ENCODE measurements at places on chromosomes 3 and 15.

GRCh38 chr3:75737831-75738493 is 47.4 kb downstream of the ZNF717 start:
- DNase-seq, result no peak

GRCh38 chr3:100545371-100545770 is 53.0 kb downstream of the TMEM45A start:
- DNase-seq, result no peak

DNA sequence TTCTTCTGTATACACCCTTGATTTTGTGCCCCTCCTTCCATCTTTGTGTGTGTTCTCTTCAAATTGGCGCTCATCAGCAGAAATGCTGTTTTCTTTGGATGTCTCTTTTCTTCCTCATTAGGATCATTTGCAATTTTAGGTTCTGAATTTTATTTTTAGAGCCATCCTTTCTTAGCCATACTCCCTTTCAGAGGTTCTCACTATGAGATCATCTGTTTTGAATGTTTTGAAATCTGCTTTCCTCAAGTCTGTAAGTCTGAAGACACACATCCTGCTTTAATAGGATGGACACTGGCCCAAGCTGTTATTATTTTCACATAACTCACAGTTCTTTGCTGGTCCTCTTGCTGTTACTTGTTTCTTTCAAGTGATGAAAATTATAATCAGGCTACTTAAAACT is 124.8 kb downstream of the BDH1 start:
- no peak for DNase-seq

GRCh38 chr3:97952872-97953271 is 19.4 kb downstream of the RIOX2 start:
- DNase-seq, result no peak

GRCh38 chr3:176872771-176873209 is 324.5 kb downstream of the TBL1XR1 start:
- DNase-seq, result peak; percentile 41

- DNase-seq, result no peak
Observed at GRCh38 chr3:155233213-155233612, 60.3 kb downstream of the STRIT1 start.

DNA sequence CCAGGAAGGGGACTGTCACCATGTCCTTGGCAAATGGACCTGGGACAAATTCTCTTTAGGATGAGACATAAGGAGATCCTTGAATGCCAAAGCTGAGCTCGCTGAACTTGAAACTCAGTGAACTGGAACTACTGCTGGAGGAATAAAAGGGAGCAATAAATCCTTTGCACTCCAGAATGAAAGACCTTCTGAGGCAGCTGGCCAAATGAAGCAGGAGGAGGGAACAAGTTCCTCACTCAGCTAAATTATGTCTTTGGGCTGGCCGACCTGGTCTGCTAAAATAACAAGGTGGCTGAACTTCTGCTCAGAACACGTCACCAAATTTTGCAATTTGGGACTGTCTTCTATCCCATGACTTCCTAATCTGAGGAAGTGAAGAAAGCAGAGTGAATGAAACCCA is 314.7 kb downstream of the LPP start:
- no peak for DNase-seq
